Thoracic aorta (tissue), 2 donors: ENCODE measurements at places on chromosomes 7 and 10. TPM values are rescaled to one million over a fixed set of nuclear protein-coding genes. Genes with fewer than 3 reads are reported as not detected.

Gene C7orf33
- not detected for total RNA-seq

Gene HKDC1
- 0.14 TPM for total RNA-seq

Gene GJD4
- not detected for total RNA-seq

Gene GPR85
- 1.3 TPM for total RNA-seq

Gene SPDYE1
- not detected for total RNA-seq

Gene RAPGEF5
- 66.5 TPM for total RNA-seq

Gene KCNH2
- total RNA-seq: not detected

Gene ARPC1B
- total RNA-seq: 266 TPM

Gene CDC14C
- not detected for total RNA-seq

Gene IFIT1B
- total RNA-seq: not detected

Gene GPR146
- 9.0 TPM for total RNA-seq

Gene AOAH
- 22.6 TPM for total RNA-seq

Gene LIPM
- total RNA-seq: not detected

Gene SAP25
- total RNA-seq: 1.1 TPM

Gene MRPS17
- total RNA-seq: 13.1 TPM

Gene SFRP4
- total RNA-seq: 81.6 TPM

Gene OR2AE1
- 2.9 TPM for total RNA-seq

Gene COL26A1
- total RNA-seq: not detected

Gene MRLN
- total RNA-seq: not detected

Gene PPP1R17
- not detected for total RNA-seq

Gene UTF1
- not detected for total RNA-seq

Gene HOXA6
- not detected for total RNA-seq

Gene MMRN2
- total RNA-seq: 49.4 TPM

Gene NPC1L1
- 0.85 TPM for total RNA-seq

Gene GIMAP8
- total RNA-seq: 13.4 TPM

Gene ADCYAP1R1
- 1.4 TPM for total RNA-seq

Gene CADPS2
- 32.5 TPM for total RNA-seq

Gene GBX1
- not detected for total RNA-seq

Gene FAM25A
- total RNA-seq: not detected

Gene MYPN
- not detected for total RNA-seq

Gene C7orf57
- total RNA-seq: not detected

Gene SMO
- 8.7 TPM for total RNA-seq

Gene CD36
- 68.6 TPM for total RNA-seq

Gene SLC26A3
- not detected for total RNA-seq

Gene AHR
- total RNA-seq: 131 TPM

Gene FGL2
- 242 TPM for total RNA-seq

Gene CCDC71L
- 57.9 TPM for total RNA-seq

Gene SLC13A1
- not detected for total RNA-seq

Gene PAX4
- not detected for total RNA-seq

Gene DNAJC12
- total RNA-seq: 1.2 TPM

Gene ZNF425
- total RNA-seq: 3.1 TPM
